ENCODE measurements at places on chromosomes 3 and 15. TPM values are rescaled to one million over a fixed set of nuclear protein-coding genes. Genes with fewer than 3 reads are reported as not detected.

The SCAANT1 gene
- not detected for polyA plus RNA-seq

The TBC1D23 gene
- 21.9 TPM for polyA plus RNA-seq

The RPL32 gene
- 2,743 TPM for polyA plus RNA-seq

The FBXO40 gene
- polyA plus RNA-seq: not detected

The RTP4 gene
- polyA plus RNA-seq: 12.9 TPM

The CD200 gene
- polyA plus RNA-seq: 1.7 TPM

The OSBPL10 gene
- polyA plus RNA-seq: 0.12 TPM

DNA sequence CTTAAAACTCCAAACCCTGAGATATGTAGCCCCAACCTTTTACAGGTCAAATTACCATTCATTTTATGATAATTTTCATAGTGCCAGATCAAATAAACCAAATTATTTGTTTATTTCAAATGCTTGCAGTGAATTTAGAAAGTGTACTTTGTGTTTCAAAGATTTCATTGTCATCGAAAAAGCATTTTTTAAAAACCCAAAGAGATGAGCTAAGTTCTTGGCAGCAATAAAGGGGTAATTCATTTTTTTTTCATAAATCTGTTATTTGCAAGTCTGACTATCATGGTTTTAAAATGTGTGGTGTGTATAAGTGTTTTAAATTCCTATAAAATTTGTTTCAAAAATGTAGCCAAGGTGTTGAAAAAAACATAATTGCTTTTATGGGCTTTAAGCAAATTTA, 17.2 kb downstream of the PTX3 start:
- H3K27me3 ChIP-seq: no peaks in the 10 kb centered on the region
- H3K36me3 ChIP-seq: no peaks in the 10 kb centered on the region
- DNase-seq: no peak
- no peak overlapping the region for H3K27ac ChIP-seq
- no peak overlapping the region for H3K4me3 ChIP-seq

- H3K27me3 ChIP-seq: no peaks in the 10 kb centered on the region
- H3K36me3 ChIP-seq: no peaks in the 10 kb centered on the region
- no peaks in the 10 kb centered on the region for H3K4me1 ChIP-seq
- no peak overlapping the region for H3K4me3 ChIP-seq
- H3K27ac ChIP-seq: no peak overlapping the region
These were observed 420.4 kb downstream of the TIGIT start for GRCh38 chr3:114714237-114714636.

- no peaks in the 10 kb centered on the region for H3K4me1 ChIP-seq
- DNase-seq: no peak
- no peak overlapping the region for H3K27ac ChIP-seq
- H3K27me3 ChIP-seq: no peaks in the 10 kb centered on the region
These were observed 9.0 kb upstream of the ILDR1 start for GRCh38 chr3:122031123-122031468.

DNA sequence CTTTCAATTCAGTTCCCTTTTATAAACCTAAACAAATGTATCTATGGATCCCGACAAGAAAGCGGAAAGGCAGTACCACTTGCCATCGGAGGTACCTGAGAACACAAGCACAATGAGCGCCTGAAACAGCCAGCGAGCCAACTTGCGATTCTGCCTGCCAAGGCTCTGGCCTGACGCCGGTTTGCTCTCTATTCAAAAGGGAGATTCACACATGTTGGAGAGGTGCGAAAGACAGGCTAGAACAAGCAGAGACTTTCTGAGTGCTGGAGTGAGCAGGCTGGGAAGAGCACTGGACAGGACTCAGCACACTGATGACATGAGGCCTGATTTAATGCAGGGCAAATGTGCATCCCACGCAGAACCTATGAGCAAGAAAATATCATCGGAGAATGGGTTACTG, 17.7 kb upstream of the PRR23E start:
- no peaks in the 10 kb centered on the region for H3K36me3 ChIP-seq
- no peak overlapping the region for H3K27ac ChIP-seq
- no peaks in the 10 kb centered on the region for H3K27me3 ChIP-seq
- DNase-seq: no peak

DNA sequence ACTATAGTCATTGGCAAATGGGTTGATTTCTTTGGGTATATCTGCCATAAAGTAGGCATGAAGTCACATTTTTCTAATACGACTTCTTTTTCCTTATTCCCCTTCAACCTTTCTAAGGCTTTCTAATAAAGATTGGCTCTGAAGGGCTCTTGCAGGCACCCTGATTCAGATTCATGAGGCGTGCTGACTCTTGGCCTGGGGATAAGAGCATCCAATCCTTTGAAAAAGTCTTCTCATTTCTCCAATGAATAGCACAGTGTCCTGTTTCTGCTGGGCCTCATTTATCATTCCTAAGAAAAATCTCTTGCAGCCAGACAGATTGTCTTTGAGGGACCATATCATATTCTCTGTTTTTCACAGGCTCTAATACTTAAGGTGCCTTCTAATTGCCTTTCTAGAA, 32.3 kb upstream of the BNIP2 start:
- no peak for DNase-seq
- no peak overlapping the region for H3K4me3 ChIP-seq
- H3K36me3 ChIP-seq: no peaks in the 10 kb centered on the region
- no peaks in the 10 kb centered on the region for H3K27me3 ChIP-seq
- H3K27ac ChIP-seq: no peak overlapping the region

DNA sequence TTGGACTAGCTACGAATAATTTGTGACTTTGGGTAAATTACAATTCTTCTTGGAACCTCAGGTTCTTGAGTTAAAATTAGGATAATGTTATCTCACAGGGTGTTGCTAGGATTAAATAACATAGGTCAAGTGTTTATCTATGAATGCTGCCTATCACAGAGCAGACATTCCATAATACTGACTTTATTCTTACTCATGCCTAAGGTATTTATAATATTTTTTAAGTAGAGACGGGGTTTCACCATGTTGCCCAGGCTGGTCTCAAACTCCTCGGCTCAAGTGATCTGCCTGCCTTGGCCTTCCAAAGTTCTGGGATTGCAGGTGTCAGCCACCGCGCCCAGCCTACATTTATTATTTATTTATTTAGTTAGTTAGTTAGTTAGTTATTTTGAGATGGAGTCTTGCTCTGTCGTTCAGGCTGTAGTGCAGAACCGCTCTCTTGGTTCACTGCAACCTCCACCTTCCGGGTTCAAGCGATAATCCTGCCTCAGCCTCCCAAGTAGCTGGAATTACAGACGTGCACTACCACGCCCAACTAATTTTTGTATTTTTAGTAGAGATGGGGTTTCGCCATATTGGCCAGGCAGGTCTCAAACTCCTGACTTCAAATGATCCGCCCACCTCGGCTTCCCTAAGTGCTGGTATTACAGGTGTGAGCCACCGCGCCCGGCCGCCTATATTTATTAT, 741 bp upstream of the ZNF106 start:
- peak overlapping the region; percentile 82 for H3K4me3 ChIP-seq
- H3K36me3 ChIP-seq: no peaks in the 10 kb centered on the region
- DNase-seq: no peak
- H3K27me3 ChIP-seq: no peaks in the 10 kb centered on the region
- peak overlapping the region; percentile 92 for H3K27ac ChIP-seq

- no peaks in the 10 kb centered on the region for H3K27me3 ChIP-seq
- H3K27ac ChIP-seq: no peak overlapping the region
- DNase-seq: no peak
- H3K4me1 ChIP-seq: no peaks in the 10 kb centered on the region
- no peaks in the 10 kb centered on the region for H3K36me3 ChIP-seq
These were observed 277.4 kb downstream of the ROBO1 start for GRCh38 chr3:79490165-79491028.

DNA sequence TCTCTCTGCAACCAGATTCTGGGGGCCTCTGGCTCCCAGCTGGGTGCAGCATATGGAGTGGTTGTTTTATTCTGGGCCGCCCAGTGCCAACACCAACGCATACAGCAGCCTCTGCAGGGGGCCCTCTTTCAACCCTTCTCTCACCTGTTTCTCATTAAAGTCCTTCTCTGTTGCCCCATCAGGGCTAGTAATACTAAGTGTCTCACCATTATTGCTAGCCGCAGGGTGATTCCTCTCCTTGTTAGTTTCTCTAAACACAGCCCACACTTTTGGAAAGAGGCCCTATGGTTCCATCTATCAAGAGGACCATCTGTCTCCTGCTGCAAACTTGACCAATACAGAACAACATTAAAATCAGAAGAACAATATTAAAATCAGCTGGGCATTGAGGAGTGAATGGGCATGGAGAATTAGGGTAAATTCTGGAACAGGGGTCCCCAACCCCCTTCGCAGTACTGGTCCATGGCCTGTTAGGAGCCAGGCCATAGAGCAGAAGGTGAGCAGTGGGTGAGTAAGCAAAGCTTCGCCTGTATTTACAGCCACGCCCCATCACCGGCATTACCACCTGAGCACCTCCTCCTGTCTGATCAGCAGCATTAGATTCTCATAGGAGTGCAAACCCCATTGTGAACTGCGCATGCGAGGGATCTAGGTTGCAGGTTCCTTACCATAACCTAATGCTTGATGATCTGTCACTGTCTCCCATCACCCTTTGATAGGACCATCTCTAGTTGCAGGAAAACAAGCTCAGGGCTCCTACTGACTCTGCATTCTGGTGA, 36.5 kb downstream of the ALS2CL start:
- no peak overlapping the region for H3K4me3 ChIP-seq
- H3K27me3 ChIP-seq: no peaks in the 10 kb centered on the region
- no peak for DNase-seq
- no peaks in the 10 kb centered on the region for H3K4me1 ChIP-seq

GRCh38 chr3:81544385-81544784, 217.1 kb downstream of the GBE1 start:
- H3K4me1 ChIP-seq: no peaks in the 10 kb centered on the region
- no peak overlapping the region for H3K27ac ChIP-seq
- H3K4me3 ChIP-seq: no peak overlapping the region
- no peak for DNase-seq

DNA sequence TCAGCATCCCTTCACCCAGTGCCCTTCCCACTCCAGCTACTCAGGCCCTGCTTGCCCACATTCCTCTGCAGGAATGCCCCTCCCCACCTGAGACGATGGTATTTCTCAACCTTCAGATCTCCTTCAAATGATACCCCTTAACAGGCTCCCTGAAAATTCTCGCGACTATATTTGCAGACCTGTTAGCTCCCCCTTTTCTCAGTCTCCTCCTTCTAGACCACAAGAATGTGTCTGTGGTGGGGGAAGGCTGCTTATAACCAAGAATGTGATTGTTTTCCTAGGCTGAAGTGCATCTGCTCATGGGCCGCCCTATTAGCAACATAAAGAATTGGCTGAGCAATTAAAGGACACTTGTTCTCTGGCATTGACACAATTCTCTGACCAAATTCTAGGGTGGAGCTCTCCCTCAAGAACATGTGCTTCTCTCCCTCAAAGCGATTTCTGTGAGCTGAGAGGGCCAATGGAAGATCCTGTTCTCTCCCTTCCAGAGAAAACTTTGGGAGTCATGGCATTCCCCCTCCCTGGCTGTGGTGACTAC, 19.1 kb upstream of the LIMD1 start:
- no peaks in the 10 kb centered on the region for H3K36me3 ChIP-seq
- H3K27me3 ChIP-seq: no peaks in the 10 kb centered on the region
- no peak for DNase-seq
- no peaks in the 10 kb centered on the region for H3K4me1 ChIP-seq
- no peak overlapping the region for H3K27ac ChIP-seq

DNA sequence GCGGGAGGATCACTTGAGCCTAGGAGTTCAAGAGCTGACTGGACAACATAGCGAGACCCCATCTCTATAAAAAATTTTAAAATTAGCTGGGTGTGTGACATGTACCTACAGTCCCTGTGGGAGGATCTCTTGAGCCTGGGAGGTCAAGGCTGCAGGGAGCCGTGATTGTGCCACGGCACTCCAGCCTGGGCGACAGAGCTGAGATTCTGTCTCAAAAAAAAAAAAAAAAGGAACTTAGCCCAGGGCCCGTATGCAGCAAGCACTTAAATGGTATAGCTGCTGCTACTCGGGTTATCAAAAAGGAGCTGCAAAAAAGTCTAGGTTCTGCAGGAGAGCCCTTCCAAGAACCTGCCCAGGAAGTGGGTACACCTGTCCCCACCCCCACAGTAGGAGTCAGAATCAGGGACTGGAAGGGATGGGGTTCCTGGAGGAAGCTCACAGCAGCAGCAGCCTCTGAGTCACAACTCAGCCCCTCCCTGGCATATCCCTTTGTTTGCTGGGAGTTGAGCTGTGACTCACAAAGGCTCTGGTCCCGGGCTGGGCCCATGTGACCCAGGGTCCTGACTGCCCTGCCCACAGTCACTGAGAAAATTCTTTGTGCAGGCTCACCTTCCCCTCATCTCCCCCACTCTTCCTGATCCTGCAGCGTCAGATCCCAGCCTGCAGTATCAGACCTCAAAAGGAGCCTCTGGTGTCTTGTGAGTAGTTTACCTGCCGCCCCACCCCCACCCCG, at the start of gene SPATA12:
Gene SPATA12, plus strand, starts transcription at position 576 of the 733 bp plus-strand sequence. CDS start 13,031 bp downstream, outside the sequence.
- no peaks in the 10 kb centered on the region for H3K36me3 ChIP-seq
- no peak within 1 kb of the TSS for H3K27ac ChIP-seq
- no peak within 1 kb of the TSS for H3K4me3 ChIP-seq
- DNase-seq: no peak
